ENCODE measurements at places on chromosomes 7 and 10.

DNA sequence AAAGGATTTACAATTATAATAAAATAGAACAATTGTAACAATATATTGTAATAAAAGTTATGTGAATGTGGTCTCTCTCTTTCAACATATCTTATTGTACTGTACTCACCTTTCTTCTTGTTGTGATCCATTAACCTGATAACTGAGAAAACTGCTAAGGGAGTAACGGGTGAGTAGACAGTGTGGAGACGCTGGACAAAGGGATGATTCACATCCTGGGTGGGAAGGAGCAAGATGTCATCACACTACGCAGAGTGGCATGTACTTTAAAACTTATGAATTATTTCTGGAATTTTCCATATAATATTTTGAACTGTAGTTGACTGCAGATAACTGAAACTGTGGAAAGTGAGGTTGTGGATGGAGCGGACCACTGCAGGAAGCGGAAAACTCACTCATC is 91.2 kb upstream of the PLPP4 start:
- no peak for DNase-seq

- DNase-seq: no peak
Observed at GRCh38 chr10:66882271-66882670, 43.6 kb upstream of the LRRTM3 start.

DNA sequence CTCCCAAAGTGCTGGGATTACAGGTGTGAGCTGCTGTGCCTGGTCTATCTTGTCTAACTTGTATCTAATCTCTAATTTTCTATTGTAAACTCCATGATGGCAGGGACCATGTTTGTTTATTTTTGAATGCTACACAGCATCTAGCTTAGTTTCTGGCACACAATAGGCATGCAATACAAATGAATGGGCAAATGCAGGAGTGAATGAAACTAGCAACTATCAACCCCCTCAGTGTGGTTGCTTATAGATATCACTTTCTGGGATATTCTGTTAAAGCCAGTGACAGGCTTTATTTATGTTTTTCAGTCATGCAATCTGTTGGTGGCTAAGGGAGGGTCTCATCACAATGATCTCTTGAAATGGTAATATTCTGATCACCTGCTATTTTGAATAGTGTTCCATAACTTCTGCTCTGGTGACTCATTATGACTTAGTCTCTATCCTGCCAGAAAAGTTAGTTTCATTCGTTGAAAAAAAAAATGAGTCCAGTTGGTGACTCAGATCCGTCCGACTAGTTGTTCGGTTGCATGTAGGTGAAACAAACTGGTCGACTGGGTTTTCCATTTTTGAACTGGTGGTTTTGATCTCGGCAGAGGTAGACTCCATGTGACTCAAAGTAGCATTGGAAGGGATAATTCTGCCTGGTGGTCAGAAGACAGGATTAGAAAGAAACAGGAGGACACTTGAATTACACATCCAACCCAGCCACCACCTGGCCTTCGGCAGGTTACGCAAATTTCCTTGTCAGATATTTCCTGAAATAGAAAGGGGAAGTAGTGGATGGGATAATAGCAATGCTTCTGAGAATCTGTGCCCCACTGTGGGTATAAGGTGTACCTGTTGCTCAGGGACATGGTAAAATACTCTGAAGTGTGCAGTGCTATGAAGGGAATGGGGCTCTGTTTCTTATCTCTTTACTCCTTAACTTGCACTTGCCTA is 76.8 kb downstream of the GATA3 start:
- DNase-seq: no peak

GRCh38 chr10:33935350-33935749 is 600.9 kb upstream of the NRP1 start:
- no peak for DNase-seq

- no peak for DNase-seq
Observed at GRCh38 chr7:69819333-69819705, 221.0 kb downstream of the AUTS2 start.

- DNase-seq: no peak
Observed at GRCh38 chr10:132421847-132422751, 25.1 kb downstream of the PWWP2B start.

DNA sequence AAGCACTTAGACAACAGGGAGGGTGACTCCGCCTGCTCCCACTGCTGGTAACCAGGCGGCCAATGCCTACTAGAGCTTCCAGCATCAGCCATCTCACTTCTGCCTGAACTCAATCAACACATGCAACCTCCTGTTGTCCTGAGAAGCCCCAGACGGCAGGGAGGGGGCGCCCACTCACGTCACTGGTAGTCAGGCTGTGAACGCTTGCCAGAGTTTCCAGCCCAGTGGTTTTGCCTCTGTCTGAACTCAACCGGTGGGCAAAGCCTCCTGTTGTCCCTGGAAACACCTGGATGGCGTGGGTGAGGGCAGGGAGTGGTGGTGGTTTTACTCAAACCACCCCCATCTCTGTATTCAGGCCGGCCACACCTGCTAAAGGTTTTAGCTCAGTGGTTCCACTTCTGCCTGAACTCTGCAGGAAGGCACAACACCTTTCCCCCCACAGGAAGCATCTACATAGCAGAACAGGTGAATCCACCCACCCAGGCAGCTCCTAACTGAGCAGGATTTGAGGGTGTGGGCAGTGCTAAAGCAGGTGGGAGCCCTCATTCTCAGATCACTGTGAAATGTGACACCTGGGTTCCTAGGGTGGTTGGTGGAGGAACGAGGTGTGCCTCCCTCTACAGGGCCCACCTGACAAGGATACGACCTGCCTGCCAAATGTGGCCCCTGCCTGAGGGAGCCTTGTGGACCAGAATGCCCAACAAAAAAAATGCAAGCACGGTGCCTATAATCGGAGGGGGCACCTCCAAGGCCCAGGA is 563.0 kb upstream of the SEMA3D start:
- no peak for DNase-seq

GRCh38 chr7:50446542-50446960 is 3.6 kb downstream of the FIGNL1 start:
- no peak for DNase-seq

- DNase-seq: no peak
Observed at GRCh38 chr10:130481076-130481930, 345.1 kb downstream of the GLRX3 start.

DNA sequence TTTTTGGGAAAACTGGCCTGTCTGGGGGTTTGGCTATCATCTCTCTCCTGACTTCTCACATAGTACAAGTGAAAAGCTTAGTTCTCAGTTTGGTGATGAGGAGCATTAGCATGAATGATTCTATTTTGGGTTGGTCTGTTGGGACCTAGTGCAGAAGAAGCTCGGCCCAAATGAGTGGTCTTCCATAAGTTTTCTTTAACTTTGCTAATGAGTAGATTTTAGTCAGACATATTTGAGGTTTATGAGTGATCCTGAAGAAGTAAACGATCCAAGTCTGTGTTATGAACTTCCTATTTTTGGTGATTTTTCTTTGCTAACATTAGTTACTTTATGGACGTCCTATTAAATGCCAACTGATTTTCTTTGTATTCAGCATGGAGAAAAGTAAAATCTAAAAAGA is 51.7 kb upstream of the CALD1 start:
- DNase-seq: no peak

- DNase-seq: no peak
Observed at GRCh38 chr10:115491526-115492140, 398.5 kb downstream of the ATRNL1 start.

DNA sequence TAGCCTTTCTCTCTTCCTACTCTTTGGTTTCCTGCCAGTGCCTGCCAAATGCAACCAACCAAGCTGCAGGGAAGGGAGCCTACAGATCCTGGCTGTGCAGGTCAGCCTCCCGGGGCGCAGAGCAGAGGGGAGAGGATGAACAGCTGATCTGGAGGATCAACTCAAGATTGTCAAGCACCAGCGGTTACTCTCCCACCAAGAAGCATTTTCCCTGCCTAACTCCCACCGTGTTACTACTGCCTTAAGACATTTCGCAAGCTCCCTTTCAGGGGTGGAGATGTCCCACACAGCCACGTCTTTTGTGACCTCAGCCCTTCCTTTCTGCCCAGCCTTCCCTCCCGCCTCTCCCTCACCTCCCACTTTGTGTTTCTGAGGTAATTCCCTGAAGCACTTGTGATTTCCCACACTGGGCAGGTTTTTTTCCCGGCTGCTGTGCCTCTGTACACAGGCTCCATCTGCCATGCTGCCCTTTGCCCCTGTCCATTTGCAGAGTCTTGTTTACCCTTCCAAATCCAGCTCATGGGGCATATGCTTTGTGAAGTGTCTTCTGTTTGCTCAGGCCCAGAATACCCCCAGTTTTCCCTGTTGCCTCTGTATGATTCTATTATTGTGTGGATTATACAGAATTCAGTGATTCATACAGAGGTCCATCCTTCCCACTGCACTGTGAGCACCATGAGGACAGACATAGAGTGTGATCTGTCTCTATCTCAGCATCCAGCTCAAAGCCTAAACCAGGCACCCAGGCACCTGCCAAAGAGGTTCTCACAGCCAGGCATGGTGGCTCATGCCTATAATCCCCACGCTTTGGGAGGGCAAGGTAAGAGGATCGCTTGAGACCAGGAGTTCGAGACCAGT is 40.9 kb upstream of the PAPSS2 start:
- DNase-seq: no peak

DNA sequence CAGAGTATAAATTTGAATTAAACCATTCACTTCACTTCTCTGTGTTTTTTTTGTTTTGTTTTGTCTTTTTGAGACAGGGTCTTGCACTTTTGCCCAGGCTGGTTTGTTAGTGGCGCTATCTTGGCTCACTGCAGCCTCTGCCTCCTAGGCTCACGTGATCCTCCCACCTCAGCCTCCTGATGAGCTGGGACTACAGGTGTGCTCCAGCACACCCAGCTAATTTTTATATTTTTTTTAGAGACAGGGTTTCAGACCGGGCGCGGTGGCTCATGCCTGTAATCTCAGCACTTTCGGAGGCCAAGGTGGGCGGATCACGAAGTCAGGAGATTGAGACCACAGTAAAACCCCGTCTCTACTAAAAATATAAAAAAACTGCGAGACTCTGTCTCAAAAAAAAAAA is 36.9 kb upstream of the STOX1 start:
- DNase-seq: no peak

- no peak for DNase-seq
Observed at GRCh38 chr7:90607196-90607595, 11.1 kb downstream of the CDK14 start.

- DNase-seq: no peak
Observed at GRCh38 chr7:28813243-28813962, 144.7 kb downstream of the TRIL start.

GRCh38 chr7:27185013-27185853 is at the start of gene HOXA11:
HOXA11 (minus strand) TSS chr7:27185232; CDS start chr7:27185144, 88 bp downstream.
- no peak for DNase-seq

DNA sequence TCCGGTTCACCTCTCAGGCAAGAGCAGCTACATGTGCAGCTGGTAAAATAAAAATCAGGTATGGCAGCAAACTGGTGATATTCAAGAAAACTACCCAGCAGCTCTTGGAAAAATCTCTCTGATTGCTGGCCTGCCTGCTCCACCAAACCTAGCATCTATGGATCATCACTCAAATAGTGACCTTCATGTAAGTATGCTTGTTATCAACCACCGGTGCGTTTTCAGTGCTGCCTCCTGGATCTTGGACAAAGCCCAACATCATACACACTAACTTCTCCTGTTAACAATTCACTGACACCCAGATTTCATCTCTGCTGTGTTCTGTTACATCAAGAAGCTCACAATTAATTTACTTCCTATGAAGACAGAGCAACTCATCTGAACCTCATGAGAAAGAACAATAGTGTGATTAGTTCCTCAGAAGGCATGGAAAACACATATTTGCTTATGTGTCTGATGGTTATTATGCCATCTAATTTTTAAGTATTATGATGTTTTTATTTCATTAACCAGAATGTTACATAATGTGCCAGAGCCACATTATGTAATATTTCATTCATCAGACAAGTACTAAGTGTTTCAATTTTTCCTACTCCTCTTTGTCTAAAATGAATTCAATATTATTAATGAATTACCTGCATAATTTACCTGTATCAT is 8.8 kb downstream of the CDK6 start:
- DNase-seq: no peak

DNA sequence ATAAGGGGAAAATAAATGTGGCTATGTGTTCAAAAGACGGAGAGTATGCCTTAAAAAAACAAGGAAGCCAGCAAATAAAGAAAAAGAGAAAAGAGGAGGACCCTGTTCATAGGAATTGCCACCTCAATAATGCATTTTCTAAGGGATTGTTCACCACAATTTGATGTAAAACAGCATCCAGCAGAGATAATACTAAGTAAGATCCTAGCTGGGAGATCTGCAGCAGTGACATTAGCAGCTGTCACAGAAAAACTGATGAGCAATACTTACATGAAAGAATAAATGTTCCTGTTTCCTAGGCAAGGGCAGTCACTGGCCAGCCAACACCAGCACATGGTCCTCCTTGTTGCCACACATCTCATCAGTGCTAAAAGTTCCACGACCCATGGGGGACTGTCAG is 391.5 kb downstream of the SORCS1 start:
- DNase-seq: no peak

DNA sequence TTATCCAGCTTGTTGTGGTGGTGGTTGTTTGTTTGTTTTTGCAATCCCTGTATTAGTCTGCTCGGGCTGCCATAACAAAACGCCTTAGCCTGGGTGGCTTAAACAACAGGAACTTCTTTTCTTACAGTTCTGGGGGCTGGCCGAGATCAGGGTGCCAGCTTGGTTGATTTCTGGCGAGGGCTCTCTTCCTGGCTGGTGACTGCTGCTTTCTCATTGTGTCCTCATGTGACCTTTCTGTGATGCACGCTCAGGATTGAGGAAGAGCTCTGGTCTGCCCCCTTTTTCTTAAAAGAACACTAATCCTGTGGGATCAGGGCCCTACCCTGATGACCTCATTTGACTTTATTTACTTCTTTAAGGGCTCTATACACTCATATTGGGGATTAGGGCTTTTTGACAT is 107.1 kb upstream of the NRP1 start:
- no peak for DNase-seq

DNA sequence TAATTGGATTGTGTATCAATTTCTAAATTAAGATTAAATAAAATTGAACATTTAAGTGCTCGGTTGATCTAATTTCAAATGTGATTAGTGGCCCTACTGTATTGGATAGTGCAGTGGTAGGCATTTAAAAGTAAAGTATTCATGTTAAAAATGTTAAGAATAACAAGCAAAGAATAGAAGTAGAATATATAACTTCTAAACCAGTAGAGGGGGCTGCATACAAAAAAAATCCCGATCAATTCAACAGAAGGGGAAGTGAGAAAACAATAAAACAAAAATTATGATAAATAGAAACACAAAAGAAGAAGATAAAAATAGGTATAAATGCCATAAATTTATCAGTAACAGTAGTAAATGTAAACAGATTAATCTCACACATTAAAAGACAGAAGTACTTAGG is 24.9 kb upstream of the WDFY4 start:
- DNase-seq: no peak

DNA sequence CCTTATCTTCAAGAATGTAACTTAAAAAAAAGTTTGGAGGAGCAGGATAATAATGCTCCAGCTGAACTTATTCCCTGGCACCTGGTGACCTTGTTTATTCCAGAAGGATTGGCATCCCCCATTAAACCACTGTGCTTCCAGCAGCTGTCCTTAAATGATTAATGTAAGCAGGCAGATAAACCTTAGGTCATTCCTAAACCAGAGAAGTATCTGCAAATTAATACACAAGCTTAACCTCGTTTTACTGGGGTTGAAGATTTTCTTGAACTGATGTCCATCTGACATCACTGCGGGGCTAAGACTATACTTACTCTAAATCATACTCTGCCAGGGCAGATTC is 116.1 kb upstream of the PALS2 start:
- DNase-seq: no peak

GRCh38 chr10:51689536-51689935 is 9.9 kb downstream of the CSTF2T start:
- no peak for DNase-seq
